Stimulated activated CD4-positive, alpha-beta T cell treated with anti-CD3 and anti-CD28 coated beads, TNF-alpha, amount 100 ng/mL, for 1 hour (primary cell): ENCODE measurements at places on chromosomes 5 and 9.

DNA sequence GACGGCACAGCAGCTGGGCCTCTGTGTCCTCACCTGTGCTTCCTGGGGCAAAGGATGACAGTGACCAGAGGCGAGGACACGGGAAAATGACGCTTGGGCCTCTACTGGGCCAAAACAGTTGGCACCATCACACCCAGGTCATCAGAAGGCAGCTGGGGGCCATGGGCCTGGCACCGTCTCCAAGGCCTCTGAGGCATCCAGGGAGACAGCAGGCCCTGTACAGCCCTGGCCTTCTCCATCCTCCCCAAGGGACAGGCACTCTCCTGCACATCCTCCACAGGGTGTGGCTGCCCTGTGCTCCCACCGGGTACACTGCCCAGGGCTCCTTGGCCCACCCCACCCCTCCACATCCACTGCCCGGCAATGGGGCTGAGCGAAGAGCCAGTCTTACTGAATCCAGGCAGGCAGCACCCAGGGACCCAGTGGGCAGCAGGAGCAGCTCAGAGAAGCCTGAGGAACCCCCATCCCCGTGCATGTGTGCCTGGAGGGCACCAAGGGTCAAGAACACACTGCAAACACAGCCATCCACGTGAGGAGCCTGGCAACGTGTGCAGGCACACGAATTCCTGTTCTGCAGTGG, 4.0 kb downstream of the LPCAT1 start:
- DNase-seq, result no peak

GRCh38 chr9:90890146-90890810, 88.7 kb downstream of the SYK start:
- no peak for DNase-seq

DNA sequence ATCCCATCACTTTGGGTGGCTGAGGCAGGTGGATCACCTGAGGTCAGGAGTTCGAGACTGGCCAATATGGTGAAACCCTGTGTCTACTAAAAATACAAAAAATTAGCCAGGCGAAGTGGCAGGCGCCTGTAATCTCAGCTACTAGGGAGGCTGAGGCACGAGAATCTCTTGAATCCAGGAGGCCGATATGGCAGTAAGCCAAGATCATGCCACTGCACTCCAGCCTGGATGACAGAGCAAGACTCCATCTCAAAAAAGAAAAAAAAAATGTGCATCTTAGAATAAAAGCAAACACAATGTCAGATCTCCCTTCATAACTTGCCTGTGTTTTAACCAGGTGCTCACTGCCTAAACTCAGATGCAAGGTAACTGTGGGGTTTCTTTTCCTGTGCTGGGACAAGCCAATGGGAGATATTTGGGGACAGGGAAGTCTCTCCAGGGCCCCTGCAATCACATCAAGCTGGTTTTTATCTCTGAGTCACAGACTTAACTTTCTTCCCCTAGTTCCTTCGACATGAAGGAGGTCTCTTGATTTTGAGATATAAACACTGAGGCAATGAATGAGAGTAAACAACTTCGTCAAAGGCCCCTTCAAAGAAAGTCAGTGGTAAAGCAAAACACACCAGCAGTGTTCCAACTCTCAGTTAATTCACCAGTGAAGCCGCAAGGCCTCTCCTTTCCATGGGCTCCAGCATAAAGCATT, 99.1 kb downstream of the SNX18 start:
- no peak for DNase-seq

DNA sequence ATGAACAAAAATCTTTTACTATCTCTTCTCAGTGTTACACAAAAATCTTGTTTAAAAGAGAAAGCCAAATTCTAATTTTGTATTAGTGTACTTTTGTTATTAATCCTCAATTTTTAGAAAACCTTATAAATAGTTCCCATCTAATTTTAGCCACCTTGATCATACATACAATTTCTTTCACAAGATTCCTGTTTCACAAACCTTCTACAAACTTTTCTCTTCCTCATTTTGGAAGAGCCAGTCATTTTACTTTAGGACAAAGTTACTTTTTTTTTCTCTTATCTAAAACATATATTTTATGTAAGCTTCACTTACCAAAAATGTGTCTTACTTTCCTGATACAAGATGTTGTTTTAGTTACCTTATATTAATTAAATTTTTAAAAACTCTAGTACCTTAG, 161.3 kb downstream of the YIPF5 start:
- no peak for DNase-seq

GRCh38 chr5:175230299-175230698, 213.7 kb downstream of the DRD1 start:
- no peak for DNase-seq

DNA sequence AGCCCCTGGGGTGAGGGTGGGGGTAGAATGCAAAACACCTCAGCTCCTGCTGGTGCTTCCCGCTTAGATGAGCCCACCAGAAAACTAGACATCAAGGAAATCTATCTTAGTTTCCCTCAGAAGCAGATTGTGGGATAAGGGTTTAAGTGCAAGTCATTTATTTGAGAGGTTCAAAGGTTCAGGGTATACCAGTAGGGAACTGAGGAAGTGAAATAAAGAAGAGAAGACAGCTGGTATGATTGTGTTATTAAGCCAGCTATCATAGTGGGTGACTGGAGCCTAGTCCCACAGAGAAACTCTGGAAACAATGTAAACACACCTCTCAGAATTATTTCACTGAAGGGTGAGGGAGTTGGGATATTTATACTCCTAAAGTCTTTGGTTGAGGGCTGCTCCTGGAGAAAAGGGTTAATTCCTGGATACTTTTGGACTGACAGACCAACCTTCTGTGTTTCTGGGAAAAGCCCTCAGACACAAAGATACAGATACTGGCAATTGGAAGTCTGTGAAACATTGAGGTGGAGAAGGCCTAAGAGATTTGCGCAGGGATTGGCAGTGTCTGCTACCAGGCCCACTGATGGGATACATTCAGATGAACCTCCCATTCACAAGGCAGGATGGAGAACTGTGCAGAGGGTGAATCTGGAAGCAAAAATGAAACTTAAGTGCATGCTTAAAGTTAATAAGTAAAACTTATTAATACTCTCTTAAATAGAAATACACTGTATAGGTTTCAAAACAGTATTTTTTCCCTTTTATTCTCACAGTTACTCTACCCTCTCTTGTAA, 6.4 kb upstream of the DCTN4 start:
- no peak for DNase-seq

DNA sequence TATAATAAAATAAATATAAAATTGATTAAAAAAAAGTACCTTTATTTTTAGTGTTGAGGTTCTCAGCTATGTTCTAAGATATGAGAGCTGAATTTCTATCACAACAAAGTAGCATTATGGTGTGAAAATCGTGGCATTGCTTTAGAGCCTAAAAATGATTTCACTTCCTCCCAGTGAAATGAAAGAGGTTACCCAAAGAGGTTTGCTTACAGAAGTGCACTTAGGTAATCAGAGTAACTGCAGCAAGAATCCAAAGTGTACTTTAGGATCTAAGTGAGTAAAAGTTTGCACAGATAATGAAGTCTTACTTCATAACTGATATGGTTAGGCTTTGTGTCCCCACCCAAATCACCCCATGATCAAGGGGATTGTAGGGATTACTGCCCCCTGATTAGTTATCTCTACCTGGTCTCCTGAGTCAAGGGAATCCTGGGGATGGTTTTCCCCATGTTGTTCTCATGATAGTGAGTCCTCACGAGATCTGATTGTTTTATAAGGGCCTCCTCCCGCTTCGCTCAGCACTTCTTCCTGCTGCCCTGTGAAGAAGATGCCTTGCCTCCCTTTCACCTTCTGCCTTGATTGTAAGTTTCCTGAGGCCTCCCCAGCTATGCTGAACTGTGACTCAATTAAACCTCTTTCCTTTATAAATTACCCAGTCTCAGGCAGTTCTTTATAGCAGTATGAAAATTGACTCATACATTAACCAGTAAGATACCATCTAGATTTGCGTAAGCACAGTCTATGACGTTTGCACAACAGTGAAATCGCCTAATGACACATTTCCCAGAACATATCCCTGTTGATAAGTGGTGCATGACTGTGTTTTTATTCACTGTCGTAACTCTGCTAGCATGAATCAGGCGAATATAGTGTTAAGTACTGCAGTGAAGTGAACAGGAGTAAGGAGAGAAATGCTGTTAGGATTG, 40.3 kb upstream of the LRRC70 start:
- DNase-seq, result no peak

GRCh38 chr9:128323791-128324190, 1.2 kb downstream of the COQ4 start:
- no peak for DNase-seq

GRCh38 chr5:116176121-116176520, 91.3 kb downstream of the COMMD10 start:
- no peak for DNase-seq

- DNase-seq, result no peak
Observed at GRCh38 chr5:78041805-78042204, 252.7 kb downstream of the AP3B1 start.

- DNase-seq, result no peak
Observed at GRCh38 chr5:9194509-9194908, 351.4 kb downstream of the SEMA5A start.

GRCh38 chr5:76081811-76082771, 1.1 kb upstream of the SV2C start:
- DNase-seq, result no peak

GRCh38 chr9:132717326-132717945, 47.2 kb downstream of the GTF3C4 start:
- DNase-seq, result no peak

DNA sequence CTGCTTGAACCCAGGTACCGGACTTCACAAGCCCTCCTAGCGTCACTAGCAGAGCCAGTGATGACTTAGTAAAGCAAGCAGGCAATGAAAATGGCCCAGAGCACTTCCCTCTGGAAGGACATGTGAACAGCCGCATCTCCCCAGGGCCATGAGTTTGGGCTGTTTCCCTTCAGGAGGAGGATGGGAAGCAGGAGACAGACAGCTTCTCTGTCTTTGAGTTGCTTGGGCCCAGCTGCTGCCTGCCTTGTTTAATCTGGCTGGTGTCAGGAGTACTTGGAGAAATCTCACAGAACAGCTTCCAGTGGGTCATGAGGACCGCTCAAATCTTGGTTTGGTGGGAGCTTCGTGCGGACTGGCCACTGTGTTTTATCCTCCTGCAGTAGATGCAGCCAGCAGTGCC, 25.4 kb upstream of the WWC1 start:
- no peak for DNase-seq

DNA sequence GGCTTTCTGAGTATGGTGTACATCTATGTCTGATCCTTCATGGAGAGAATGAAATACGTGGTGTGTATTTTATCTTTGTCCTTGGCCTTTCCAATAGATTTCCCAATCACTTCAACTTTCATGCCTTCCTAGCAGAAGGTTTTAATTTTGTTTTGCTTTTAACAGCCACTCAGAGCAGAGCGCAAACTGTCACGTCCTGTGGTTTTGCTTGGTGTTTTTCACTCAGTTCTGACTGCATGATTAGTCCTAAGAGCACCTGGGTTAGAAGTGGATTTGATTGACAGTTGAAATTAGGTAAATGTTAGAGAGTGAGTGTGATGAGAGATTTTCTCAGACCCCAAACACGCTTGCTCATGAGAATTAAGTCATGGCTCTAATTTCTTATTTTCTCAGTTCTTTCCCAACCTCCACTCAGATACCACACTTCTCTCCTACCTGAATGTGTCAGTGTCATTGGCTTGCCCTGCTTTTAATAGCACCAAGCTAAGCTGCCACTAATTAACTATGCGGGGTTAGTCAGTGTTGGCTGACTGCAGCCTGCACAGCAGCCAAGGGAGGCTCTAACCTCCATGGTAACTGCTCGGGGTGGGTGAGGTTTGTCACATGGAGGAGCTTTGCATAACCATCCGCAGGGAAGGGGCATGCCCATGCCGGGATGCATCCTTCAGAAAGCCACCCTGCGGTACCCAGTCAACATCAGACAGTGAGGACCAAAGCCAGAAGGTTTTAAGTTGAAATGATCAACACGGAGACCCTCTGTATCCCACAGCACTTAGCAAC, 173.4 kb downstream of the NR3C1 start:
- DNase-seq, result no peak

DNA sequence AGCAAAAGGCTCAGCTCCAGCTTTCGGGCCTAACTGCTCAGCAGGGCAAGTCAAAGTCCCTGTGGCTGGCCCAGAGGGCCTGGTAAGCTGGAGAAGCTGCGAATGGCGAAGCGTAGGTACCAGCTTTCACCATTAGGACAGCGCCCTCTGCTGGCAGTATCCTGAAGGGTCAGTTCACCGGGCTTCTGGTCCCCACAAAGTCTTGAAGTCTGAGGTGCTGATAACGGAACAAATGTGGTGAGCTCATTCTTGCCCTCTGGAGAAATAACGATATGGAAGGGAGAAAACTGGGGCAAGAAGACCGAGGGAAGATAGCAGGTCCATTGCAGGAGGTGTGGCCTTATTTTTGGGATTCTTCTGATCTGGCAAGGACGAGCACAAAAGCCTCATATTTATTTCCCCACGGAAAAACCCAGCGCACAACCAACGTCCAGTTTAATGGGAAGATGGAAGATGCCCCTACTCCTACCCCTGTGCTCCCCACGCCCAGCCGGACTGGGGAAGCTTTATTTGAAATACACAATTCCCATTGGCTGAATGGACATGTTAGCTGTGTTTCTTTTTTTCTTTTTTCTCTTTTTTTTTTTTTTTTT, 7.2 kb downstream of the SOWAHA start:
- peak; percentile 67 for DNase-seq

- no peak for DNase-seq
Observed at GRCh38 chr5:136729901-136730355, 364.6 kb upstream of the TRPC7 start.

DNA sequence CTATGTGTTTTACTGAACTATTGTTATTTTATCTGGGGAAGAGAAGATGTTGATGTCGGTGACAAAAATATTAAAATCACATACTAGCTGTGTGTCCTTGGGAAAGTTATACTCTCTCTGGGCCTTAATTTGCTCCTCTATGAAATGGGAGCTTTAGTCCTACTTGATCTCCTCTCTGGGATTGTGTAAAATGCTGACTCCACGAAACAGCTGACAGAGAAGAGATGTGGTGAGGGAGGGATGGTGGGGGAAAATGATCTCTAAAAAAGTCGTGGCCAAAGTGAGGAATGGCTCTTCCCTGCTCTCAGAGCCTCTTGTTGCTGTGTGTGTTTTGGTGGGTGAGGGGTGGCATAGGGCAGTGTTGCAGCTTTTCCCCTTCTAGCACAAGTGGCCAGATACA, 173.7 kb downstream of the MELK start:
- no peak for DNase-seq

- DNase-seq, result no peak
Observed at GRCh38 chr9:137152844-137153405, 14.0 kb downstream of the GRIN1 start.

- DNase-seq, result no peak
Observed at GRCh38 chr5:93585767-93586385, 2.9 kb downstream of the NR2F1 start.

DNA sequence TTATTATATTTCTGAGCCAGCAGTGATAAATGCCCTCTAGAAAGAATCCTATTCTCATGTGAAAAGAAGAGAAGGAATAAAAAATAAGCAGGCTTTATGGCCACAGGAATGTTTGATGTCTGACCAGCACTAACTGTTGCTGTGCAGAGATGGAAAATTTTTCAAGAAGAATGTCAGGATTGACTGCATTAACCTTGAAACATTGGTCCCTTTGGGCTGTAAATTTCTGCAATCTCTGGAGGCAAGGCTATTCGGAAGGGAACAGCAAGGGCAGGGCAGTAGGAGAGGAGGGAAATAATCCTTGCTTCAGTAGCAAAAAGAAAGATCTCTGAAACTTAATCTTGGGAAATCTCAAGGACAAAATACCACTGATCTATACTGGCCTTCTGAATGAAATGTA, 415.2 kb downstream of the DNAH5 start:
- no peak for DNase-seq

GRCh38 chr5:178242416-178242815, 9.8 kb upstream of the PHYKPL start:
- DNase-seq, result no peak
